ENCODE measurements at places on chromosomes 2 and 18.

GRCh38 chr2:168566974-168567665 lies 111.0 kb downstream of the CERS6 start:
- DNase-seq, result no peak

GRCh38 chr2:17706845-17707244 lies 46.8 kb downstream of the SMC6 start:
- no peak for DNase-seq

DNA sequence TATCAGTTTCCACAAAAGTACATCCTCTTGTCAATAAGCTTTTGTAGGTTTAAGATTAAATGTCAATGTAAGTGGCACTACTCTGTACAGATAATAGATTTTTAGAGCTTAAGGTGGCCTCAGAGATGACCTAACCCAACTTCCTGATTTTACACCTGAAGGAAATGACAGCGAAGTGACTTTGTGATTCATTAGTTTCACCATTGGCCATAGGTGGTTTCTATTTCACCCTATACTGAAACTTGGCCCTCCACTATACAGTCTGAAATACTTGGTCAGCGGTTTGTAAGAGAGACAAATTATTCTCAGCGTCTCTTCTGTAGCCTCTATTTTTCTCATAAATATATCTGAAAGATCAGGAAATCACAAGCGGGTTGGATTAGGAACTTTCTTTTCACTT lies 330.4 kb upstream of the FAM98A start:
- no peak for DNase-seq

GRCh38 chr2:157696036-157696435 lies 67.4 kb upstream of the ACVR1C start:
- DNase-seq, result peak; percentile 71

- DNase-seq, result peak; percentile 29
These were observed 144.9 kb downstream of the LTBP1 start for GRCh38 chr2:33091541-33092123.
